ENCODE measurements at places on chromosomes 12 and 14.

GRCh38 chr14:99081156-99081765 lies 190.7 kb downstream of the BCL11B start:
- DNase-seq, result no peak

- peak; percentile 61 for DNase-seq
Measured at GRCh38 chr12:93947486-93947885, 200.9 kb upstream of the PLXNC1 start.

- peak; percentile 55 for DNase-seq
Measured at GRCh38 chr14:100330388-100330931, 7.3 kb downstream of the SLC25A47 start.

GRCh38 chr14:88017535-88017934 lies 12.6 kb downstream of the GPR65 start:
- DNase-seq, result no peak

DNA sequence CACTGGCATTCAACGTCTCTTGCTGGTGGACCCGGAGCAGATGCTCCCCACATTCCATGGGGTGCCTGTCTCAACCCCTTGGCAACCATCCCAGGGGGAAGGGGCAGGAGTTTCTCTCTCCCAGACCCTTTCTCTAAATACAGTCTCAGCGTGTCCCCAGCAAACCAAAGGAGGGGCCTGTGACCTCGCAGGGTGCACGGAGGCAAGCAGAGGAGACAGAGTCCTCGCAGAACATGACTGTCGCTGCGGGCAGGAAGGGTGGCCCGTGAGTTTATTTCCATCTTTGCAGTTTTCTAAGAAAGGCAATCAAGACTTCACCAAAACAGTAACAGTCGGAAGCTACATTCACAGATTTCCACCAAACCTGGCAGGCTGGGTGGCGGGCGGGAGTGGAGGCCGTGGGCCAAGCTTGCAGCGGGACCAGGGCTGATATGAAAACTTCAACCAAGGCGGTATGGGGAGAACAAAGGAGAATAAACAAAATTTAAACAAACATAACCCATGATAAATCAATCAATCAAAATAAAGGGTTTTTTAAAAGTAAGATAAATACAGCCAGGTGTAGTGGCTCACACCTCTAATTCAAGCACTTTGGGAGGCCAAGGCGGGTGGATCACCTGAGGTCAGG lies 18.6 kb downstream of the BRF1 start:
- peak; percentile 68 for DNase-seq

Measured in endodermal cell (in vitro differentiated cells).